Fibroblast of mammary gland (primary cell): ENCODE measurements at places on chromosomes 6 and 20.

DNA sequence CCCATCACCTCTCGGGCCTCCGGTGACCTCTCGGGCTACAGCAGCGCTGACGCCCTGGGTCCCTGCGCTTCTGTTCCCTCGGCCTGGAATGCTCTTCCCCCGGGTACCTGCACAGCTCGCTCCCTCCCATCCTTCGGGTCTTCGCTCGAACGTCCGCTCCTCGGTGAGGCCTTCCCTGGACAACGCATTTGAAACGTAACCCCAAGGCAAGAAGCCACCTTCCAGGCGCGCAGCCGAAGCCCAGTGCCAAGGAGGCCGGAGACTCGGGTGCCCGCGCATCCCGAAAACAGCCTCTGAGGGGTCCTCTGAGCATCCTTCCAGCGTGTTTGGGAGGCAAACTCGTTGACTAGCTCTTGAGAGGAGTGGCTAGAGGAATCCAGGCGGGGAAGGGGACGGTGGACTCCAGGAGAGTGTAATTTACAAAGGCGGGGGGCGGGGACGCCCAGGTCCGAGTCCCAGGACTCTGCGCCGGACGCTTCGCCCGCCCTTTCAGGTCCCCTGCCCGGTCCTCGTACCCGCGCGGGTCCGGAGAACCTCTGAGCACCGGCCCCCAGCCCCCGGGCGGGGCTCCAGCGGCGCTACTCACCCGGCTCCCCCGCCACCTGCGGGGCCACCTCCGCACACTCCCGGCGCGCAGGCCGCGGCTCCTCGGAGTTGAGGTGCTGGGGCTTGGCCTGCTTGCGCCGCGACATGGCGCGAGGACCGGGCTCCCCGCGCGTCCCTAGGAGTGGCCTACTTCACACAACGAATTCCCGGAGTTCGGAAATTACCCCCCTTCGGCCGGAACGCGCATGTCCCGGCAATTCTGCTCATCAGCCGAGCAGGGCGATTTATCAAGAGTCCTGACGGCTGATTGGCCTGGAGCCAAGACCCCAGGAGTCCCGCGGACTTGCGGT, 86.8 kb downstream of the ZFP64 start:
- peak; percentile 28 for DNase-seq

GRCh38 chr20:23456409-23456808, 3.7 kb upstream of the CST11 start:
- no peak for DNase-seq

DNA sequence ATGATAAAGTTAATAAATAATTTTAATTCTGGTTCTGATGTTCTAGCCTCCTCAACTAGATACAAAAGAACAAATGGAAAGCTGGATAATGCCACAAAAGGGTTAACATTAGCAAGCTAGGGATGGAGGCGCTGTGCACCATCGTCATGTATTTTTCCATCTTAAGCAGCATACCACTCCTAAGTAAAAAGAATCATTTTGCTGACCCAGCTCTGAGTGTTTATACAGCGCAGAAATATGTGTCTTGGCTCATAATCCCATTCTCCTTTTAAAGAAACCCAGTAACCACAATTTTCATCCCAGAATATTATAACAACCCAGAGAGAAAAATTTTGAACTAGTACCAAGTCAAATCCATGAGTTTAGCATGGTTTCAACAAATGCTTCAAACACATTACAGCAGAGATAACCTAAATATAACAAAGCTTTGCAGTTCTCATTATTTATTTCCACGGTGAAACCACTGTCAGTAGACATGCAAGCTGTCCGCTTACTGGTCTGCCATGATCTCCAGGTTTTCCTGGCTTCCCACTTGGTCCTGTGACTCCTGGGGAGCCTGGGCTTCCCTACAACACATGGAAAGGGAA, 111.1 kb downstream of the COL12A1 start:
- peak; percentile 77 for DNase-seq

- peak; percentile 58 for DNase-seq
Measured at GRCh38 chr20:23270382-23270911, 80.1 kb upstream of the NXT1 start.

GRCh38 chr6:42095094-42095493, 44.8 kb downstream of the TAF8 start:
- no peak for DNase-seq

GRCh38 chr6:33967966-33968724, 164.3 kb upstream of the MLN start:
- DNase-seq = peak; percentile 6

- DNase-seq = no peak
Measured at GRCh38 chr6:1387876-1388629, 1.3 kb upstream of the FOXF2 start.

DNA sequence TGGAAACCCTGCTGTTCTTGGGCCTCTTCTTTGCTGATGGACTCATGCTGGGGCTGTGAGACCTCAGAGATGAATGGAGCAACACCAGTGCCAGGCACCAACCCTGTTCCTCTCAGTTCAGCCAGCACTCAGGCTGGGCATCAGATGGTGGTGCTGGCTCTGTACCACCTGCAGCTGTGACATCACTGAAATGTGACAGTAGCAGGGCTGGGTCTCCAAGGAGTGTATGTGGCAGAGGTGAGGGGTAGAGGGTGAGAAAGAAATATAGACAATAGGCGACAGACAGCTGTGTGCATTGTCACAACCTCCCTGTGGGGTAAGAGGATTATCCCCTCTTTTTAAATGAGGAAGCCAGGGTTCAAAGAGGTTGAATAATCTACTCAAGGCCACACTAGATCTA, at the start of gene TP53TG5:
TP53TG5 (minus strand) TSS at position 135 of the 400 bp plus-strand sequence; CDS start at position 46, 89 bp downstream.
- DNase-seq = no peak

DNA sequence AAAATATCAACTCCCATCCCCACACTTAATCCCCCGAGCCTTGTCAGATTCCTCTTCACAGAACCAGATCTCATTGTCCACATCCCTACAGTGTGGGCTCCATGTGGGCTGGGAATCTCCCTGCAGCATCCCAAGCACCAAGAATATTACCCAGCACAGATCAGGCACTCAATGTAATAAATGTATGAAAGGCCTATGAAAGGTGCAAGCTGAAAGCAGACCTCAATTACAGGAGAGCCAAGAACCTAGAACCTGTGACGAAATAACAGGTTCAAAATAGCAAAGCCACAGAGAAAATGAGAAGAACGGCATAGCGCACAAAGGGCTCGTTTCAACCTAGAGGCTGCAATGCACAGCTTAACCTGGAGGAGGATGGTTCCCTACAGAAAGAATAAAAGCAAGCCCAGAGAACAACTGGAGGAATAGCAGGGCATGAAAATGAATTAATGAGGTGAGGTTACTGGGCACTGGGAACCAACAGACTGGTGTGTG, 3.1 kb downstream of the SLC23A2 start:
- no peak for DNase-seq

GRCh38 chr20:14633507-14633906, 296.1 kb upstream of the FLRT3 start:
- DNase-seq = peak; percentile 61

DNA sequence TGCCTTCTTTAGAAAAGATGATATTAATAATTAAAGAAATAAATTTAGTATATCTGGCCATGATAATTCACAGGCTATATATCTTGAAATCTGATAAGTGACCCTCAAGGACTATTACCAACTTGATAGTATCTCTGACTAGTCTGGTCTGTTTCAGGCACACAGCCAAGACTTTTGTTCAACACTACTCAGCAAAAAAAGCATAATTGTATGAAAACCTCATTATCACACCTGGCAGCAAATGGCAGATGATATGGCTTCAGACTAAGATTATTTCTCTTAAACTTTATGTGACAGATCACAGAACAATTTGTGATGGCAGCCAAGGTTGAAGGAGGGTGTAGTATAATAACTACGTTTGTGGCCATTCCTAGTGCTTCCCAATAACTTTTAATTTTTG, 114.7 kb downstream of the RWDD2A start:
- DNase-seq = no peak

DNA sequence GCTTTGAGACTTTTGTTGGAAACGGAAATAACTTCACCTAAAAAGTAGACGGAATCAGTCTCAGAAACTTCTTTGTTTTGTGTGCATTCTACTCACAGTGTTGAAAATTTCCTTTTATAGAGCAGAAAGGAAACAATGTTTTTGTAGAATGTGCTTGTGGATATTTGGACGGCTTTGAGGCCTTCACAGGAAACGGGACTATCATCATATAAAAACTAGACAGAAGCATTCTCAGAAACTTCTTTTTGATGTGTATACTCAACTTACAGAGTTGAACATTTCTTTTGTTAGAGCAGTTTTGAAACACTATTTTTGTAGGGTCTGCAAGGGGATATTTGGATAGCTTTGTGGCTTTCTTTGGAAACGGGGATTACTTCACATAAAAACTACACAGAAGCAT, 627.5 kb upstream of the ZNF337 start:
- DNase-seq = no peak

GRCh38 chr6:3423439-3424184, 33.2 kb downstream of the SLC22A23 start:
- DNase-seq = no peak

DNA sequence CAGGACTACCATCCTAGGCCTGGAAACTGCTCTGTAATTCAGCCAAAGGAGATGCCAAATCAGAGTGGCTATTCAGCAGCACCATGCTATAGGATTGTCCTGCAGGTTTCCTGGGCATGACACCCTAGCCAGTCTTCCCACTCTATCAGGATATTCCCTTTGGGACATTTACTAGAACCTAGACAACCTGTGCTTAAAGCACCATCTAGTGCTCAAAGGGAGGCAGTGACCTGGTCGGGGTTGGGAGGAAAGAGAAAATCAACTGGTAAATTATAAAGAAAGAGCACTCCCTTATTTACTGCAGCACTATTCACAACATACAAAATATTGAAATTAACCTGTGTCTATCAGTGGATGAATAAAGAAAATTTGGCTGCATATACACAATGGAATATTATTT, 67.2 kb upstream of the SMLR1 start:
- peak; percentile 63 for DNase-seq

DNA sequence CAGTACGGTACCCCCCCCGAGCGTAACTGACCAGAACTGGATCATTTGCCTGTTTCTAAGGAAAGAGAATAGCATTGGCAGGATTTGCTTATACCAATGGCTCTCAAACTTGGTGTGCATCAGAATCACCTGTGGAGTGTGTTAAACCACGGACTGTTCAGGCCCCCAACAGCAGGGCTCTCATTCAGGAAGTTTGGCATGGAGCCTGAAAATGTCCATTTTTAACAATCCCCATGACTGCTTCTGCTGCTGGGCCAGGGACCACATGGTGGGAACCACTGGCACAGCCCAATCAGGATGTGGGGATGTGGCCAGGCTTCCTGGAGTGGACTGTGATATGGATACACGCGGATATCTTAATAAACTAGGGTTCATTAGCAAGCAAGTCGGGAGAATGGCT, 53.9 kb downstream of the GTF2H5 start:
- DNase-seq = no peak

DNA sequence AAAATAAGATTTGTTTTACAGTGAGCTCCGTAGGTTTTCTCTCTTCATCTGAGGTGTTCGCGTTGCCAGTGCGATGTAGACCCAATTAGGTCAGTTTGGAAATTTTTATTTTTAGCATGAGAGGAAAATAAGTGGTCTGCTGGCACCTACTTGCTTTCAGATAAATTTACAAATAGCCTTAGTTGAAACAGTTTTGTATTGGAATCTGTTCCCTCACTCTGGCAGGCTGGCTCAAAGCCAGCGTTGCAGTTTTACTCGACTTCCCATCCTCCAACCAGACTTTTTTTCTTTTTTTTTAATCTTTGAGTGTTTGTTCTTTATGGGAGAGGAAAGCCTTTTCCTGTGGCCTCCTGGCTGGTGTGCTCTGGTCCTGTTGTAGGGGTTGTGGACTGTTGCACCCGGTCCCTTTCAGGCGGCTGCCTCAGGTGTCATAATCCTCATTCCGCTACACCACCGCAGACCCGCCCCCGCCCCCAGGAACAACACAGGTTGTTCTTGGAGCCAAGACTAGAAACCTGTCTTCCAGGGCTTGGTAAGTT, 46.7 kb downstream of the TIAM2 start:
- no peak for DNase-seq

- DNase-seq = no peak
Measured at GRCh38 chr20:16158090-16158975, 414.9 kb downstream of the KIF16B start.

- no peak for DNase-seq
Measured at GRCh38 chr6:113610377-113610988, 246.7 kb upstream of the MARCKS start.

- peak; percentile 56 for DNase-seq
Measured at GRCh38 chr6:166465671-166466087, 82.9 kb upstream of the MPC1 start.

GRCh38 chr6:66675906-66676305, 968.9 kb upstream of the EYS start:
- DNase-seq = no peak

GRCh38 chr6:134049176-134049575, 3.2 kb downstream of the SLC2A12 start:
- no peak for DNase-seq

- no peak for DNase-seq
Measured at GRCh38 chr20:54654450-54654849, 179.1 kb downstream of the DOK5 start.

GRCh38 chr6:27812805-27813492, 99.2 kb downstream of the OR2B2 start:
- no peak for DNase-seq

DNA sequence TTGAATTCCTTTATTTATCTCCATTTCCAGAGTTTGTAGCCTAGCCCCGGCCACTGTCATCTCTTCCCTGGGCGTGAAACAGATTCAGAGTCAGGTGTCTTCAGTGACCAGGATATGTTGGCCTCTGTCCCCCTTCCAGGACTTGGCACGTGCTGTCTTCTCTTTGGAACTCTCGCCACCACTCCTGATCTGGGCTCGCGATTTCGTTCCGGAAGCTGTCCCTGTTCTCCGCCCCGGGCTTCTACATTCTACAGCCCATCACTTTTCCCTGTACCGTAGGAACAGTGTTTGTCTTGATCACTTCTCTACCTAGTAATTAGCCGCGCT, 739 bp downstream of the GSS start:
- peak; percentile 61 for DNase-seq

DNA sequence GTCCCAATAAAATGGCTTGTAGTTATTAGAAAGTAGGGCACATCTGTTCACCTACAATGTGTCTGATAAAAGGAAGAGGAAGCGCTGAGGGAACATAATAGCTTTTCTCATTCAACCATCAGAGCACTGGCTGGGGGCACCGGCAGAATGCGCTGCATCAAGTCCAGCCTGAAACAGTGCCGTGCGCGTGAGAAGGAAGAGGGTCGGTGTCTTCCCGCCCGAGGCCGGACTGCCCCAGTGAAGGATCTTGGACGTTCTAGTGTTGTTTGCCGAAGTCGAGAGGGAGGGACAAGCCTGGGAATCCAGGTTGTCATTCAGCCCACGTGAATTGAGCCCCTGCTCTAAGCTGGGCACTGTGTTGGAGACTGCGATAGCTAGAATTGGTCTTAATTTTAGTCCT, 61.7 kb upstream of the MPC1 start:
- no peak for DNase-seq

DNA sequence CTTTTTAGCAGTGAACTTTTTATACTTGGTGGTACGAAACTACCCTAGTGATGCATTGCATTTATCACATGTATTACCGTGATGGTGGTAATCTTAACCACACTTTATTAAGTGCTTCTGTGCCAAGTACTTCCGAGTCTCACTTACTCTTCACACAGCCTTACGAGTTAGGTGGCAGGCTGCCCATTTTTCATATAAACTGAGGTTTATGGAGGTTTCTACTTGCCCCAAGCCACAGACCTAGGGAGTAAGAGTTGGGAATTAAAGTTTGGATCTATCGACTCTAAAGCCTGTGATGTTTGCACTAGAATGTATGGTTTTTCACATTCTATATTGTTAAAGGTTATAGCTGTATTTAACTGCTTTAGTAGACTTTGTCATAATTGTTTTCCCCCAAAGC, 5.5 kb upstream of the PABPC1L start:
- DNase-seq = no peak
